H4 (cell line): ENCODE measurements at places on chromosomes 1 and 21. TPM values are rescaled to one million over a fixed set of nuclear protein-coding genes. Genes with fewer than 3 reads are reported as not detected.
A peak's percentile ranks its signal among the peaks of the same experiment; 100 is the strongest.

- peak; percentile 93 for DNase-seq
These were observed 37.5 kb downstream of the SPAG17 start for GRCh38 chr1:118147522-118147921.

- peak; percentile 60 for DNase-seq
These were observed 10.4 kb upstream of the MRPL9 start for GRCh38 chr1:151773702-151774101.

- no peak for DNase-seq
These were observed 47.3 kb upstream of the PLPPR4 start for GRCh38 chr1:99216956-99217355.

Gene ISG20L2
- total RNA-seq: 22.2 and 27.0 TPM in 2 replicates

Gene SMIM34
- total RNA-seq: 0.31 TPM in 1 of 2 replicates, not detected in the other

DNA sequence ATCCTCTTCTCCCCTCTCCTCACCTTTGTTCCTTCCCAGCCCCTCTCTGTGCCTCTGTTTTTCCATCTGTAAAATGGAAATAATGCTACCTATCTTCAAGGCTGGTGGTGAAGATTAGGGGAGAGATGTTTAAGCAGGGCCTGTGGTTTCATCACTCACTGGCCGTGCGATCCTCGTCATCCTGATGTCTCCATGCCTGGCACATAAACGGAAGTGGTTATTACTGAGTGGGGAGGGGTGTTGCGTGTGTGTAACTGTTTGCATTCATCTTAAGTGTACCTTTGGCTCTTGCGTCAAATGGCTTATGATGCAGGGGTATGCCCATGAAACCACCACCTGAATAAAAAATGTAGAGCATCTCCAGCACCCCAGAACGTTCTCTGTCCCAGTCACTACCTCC lies 17.2 kb upstream of the C1QA start:
- peak; percentile 60 for DNase-seq

- no peak for DNase-seq
These were observed 244.4 kb downstream of the PBX1 start for GRCh38 chr1:164803366-164803765.

DNA sequence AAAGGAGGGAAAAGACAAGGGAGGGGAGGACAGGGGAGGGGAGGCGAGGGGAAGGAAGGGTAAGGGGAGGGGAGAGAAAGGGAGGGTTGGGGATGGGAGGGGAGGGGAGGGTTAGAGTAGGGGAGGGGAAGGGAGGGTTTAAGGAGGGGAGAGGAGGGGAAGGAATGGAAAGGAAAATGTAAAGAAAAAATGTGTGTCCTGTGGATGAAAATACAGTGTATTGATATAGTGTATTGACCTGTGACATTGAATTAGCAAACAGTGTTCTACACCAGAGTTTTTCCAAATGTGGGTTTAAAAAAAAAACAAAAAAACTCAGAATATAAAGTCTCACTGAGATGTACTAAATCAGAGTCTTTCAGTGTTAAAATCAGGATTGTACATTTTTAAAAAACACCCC lies 1279.8 kb upstream of the ADGRL2 start:
- DNase-seq: no peak

GRCh38 chr1:116429821-116430374 lies 56.9 kb downstream of the ATP1A1 start:
- no peak for DNase-seq

- no peak for DNase-seq
These were observed 9.4 kb downstream of the MFN2 start for GRCh38 chr1:11989669-11990068.

Gene GUCA2A
- total RNA-seq: not detected in 2 replicates

GRCh38 chr1:175090780-175091179 lies 23.1 kb downstream of the TNN start:
- DNase-seq: no peak

Gene CFH
- total RNA-seq: 57.0 and 74.2 TPM in 2 replicates

Gene SUCO
- total RNA-seq: 11.5 and 14.7 TPM in 2 replicates

GRCh38 chr1:218642033-218642948 lies 297.2 kb downstream of the TGFB2 start:
- peak; percentile 11 for DNase-seq

DNA sequence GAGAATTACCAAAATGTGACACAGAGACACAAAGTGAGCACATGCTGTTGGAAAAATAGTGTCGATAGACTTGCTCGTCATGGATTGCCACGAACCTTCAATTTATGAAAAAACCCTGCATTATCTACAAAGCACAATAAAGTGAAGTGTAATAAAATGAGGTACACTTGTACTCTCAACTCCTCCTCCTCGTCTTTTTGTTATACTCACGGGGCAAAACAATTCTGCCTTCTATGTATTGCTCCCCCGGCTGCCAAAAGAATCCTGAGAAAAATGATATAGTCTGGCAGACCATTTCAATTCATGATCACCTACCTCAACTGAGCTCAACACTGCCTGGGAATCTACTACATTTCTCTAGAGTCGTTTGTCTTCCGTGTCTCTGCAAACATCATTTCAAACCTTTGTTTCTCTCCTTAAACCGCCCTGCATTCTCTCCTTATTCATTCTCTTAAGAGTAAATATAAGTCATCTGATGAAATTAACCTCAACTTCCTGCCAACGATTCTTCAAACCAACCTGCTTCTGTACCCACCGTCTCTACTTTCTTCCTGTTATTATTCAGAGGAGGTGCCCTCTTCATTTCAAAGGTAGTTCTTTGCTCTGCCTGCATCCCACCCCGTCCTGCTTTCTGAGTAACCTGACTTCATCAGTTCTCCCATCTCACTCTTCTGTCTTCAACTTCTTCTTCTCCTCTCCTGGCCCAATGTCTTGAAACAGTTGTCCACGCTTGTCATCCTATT lies 12.9 kb upstream of the IL19 start:
- DNase-seq: no peak

DNA sequence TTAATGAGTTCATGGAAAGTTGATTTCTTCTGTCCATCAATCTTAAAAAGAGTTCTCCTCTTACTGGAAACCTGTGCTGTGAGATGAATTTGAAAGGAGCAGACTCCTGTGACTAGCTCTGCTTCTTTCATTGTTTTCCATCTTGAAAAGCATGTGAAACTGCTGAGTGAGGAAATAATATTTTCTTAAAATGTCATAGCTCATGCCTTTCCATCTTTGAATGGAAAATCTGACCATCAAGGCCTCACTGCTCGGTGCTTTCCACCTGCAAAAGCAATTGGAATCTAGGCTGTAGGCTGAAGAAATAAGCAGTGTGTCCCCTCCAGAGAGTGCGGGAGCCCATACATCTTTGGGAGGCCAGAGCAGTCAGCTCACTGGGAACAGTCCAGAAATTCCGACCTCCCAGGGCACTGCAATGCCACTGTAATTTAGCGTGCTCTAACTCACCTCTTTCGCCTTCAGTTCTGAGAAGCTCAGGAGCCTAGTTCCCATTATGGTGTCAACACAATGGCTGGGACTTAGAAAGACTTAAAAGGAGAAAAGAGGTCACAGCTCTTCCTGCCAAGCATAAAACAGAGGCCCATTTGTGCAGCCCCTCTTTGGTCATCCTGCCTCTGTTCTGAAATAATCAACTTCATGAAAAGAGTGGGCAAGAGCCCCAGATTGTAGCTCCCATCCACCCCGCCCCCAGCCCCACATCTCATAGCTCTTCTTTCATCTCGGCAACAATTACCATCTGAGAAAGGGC lies 50.4 kb upstream of the F3 start:
- DNase-seq: no peak

DNA sequence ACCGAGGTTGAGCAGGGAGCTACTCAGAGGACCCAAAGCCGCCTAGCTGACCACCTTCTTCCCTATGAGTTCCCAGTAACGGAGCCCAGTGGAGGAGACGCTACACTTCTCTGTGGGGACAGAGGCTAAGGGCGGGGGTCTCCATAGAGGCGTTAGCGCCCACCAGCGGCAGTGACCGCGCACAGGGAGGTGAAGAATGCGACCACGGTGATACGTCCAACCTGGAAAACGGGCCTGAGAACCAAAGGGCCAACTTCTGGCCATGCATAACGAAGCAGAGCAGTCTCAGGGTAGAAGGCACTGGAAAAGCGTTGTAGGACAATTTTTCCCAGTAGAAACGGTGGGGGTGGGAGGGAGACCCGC lies 400 bp upstream of the COG2 start:
- no peak for DNase-seq

Gene COL9A2
- total RNA-seq: 0.85 and 1.6 TPM in 2 replicates
